ENCODE measurements at places on chromosomes 2 and 18.

GRCh38 chr2:233829193-233830110 lies 24.9 kb downstream of the HJURP start:
- no peak for DNase-seq

GRCh38 chr2:19866771-19867170 lies 35.0 kb downstream of the TTC32 start:
- DNase-seq, result no peak

DNA sequence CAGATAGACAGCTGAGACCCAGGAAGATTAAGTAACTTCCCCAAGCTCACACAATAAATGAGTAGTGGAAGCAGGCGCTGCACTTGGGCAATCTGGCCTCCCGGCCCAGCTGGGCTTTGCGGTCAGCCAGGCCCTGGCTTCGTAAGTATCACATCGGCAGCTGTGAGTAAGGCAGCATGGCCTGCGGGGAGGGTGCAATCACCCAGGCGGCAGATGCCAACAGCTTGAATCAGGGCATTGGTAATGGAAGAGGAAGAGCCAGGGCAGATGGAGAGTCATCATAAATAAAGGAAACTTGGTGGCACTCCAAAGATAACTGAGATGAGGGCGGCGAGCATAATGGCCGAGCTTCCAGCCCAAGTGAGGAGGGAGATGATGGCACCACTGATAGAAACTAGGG lies 217.9 kb upstream of the PID1 start:
- no peak for DNase-seq

DNA sequence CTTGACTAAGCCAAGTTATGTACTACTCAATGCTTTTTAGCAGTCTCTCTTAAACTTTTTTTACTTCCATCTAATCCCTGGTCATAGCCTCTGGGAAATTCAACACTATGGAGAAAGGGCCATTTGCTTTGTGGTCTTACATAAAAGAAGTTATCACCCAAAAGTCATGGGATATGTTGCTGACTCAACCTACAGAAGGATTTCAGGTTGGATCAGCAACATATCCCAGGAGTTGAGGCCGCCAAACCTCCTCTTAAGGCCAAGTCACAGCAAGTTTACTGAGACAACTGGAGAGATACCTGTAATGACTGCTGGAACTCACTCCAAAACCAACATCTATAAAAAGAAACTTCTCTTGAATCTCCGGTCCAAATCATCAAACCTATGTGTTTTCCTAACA lies 141.1 kb downstream of the IRS1 start:
- no peak for DNase-seq

GRCh38 chr2:72040629-72041571 lies 106.8 kb downstream of the CYP26B1 start:
- DNase-seq, result no peak

GRCh38 chr2:142974288-142975024 lies 97.0 kb downstream of the KYNU start:
- no peak for DNase-seq

GRCh38 chr2:32591669-32592463 lies 36.0 kb upstream of the TTC27 start:
- no peak for DNase-seq

- no peak for DNase-seq
Measured at GRCh38 chr2:74261204-74261864, 62.9 kb downstream of the MTHFD2 start.

DNA sequence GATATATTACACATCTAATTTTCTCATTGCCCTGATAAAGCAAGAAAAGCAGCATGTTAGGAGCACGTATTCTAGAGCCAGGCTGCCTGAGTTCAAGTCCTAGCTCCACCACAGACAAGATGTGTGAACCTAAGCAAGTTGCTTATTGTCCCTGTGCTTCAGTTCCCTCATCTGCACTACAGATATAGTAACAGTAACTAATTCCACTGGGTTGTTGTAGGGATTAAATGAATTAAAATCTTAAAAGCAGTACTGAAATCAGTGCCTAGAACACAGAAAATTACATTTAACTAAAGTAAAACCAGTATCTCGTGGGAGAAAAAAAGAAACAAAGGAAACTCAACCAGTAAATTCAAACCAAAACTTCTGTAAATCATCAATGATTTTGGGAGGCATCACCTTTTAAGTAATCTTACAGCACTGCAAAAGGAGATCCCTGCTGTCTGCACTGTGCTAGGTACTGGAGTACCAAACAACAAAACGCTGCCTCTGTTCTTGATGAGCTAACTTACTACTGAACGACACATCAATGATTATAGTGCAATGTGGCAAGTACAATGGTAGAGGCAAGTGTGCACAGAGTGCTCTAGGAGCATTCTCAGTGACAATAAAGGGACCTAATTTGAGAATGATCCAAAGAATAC lies 7.9 kb downstream of the MAP3K2 start:
- no peak for DNase-seq

GRCh38 chr2:42980764-42981416 lies 188.5 kb upstream of the HAAO start:
- DNase-seq, result no peak

DNA sequence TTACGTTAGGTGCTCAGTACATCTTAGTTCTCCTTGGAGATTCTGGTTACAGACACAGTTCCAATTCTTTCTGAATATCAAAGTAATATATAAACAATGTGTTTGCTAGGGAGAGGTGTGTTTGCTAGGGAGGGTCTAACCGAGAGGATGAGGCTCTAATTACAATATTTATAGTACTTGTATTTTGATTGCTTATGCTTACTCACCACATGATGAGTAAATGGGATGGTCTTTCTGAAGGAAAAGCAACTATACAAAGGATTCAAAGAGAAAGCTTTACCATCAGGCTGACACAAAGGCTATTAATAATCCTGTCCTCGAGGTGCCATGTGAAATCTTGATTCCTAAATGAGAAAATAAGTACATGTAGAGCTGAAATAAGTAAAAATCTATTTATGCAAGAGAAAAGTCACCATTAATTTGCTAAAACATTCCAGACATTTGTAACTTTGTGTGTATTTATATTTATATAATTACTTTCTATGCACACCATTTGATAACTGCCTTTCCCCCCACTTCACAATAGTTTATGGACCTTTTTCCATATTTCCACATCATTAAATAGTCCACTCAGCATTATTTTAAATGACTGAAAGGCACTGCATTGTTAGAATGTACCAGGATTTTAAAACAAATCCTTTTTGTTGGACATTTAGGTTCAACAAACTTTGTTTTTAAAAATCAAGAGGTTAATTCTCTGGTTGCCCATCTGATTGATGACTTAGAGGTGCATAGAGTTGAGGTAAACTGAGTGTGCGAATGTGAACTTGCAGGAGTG lies 94.5 kb upstream of the FN1 start:
- no peak for DNase-seq

GRCh38 chr2:121561617-121562268 lies 31.1 kb downstream of the RNU4ATAC start:
- DNase-seq, result no peak

DNA sequence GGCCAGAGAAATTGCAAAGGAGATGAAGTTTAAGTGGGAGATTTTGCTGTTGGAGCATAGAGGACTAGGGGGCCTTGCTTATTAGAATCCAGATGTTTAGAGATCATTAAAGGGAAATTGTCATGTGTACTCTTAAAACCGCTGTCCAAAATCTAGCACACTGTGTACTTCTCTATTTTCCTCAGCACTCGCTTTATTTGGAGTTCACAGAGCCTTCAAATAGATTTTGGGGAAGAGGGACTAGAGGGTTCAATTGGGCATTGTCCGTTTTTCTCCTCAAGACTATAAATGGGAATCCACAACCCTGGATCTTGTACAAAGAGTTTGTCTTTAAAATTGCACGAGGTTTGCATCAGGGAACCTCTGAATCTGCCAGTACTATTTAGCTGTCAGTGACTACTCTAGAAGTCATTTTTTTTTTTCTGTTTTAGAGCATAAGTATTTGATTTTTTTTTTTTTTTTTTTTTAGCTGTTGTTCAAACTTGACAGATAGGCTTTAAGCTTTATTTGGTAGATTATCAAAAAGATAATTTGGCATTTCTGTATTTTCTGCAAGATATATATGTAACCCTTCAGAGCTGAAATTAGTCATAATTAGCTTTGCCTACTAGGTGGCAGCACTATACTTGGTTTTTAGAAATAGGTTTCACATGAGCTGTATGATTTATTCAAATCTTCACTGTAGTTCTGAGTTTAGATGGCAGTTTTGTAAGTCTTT lies 14.2 kb downstream of the PMS1 start:
- no peak for DNase-seq

All from stimulated activated CD4-positive, alpha-beta T cell treated with anti-CD3 and anti-CD28 coated beads, Interleukin-12 subunit alpha, Interleukin-12 subunit beta, amount 100 ng/mL, for 24 hours (primary cell).